Mucosa of gallbladder (tissue), 1 donor: ENCODE measurements at places on chromosomes 7 and 10. TPM values are rescaled to one million over a fixed set of nuclear protein-coding genes. Genes with fewer than 3 reads are reported as not detected.
A peak's percentile ranks its signal among the peaks of the same experiment; 100 is the strongest.

The THSD7A gene
- 15.0 TPM for total RNA-seq

The BLNK gene
- 43.9 TPM for total RNA-seq

The PDK4 gene
- total RNA-seq, result 64.2 TPM

The SORCS3 gene
- total RNA-seq, result 0.17 TPM

The STAG3 gene
- total RNA-seq, result 3.6 TPM

The NEURL1 gene
- total RNA-seq, result 4.9 TPM

DNA sequence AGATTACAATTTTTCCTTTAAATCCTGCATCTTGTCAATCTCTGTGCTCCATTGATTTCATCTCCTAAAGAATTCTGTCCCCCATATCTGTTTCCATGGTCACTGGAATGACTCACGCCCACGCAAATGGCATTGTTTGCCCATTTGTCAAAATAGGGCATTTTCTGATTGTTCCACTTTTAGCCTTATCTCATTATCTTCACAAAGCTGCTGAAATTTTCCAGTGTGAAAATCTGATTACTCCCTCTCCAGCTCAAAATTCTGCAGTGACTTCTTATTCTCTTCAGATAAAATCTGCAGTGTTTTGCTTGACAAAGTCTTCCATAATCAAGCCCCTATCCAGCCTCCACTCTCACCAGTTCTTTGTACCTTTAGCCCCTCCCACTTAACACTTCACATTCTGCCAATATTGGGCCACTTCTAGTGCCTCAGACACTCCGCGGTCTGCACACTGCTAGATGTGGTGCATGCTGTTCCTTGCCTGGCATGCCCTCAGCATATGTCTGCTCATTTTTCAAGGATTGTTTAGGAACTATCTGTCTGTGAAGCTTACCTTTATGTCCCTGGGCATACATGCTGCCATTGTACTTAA lies 33.9 kb upstream of the CTTNBP2 start:
- DNase-seq, result no peak

DNA sequence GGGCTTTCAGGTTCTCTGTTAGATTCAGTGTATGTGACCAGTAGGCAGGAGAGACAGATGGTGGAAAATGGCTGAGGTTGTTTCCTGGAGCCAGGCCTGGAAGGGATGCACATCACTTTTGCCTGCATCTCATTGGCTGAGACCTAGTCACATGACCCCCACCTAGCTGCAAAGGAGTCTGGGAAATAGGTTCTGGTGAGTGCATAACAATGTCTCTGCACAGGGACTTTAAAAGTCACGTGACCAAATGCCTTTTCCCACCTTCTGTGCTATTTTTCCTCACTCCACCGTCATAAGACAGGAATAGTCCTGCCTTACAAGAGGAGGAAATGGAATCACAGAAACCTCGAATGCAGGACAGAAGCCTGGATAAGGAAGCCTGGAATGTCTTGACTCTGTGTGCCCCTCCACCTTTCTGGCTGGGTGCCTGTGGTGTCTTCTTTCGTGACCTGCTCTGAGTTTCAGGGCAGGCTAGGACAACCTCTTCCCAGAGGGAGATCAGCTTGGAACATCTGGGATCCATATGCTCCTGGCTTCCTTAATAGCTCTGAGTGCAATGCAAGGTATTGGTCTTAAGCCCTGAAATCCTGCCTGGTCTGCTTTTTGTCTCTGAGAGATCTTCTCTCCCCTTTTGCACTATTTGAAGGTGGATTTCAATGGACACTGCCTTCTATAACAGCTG lies 139.9 kb upstream of the ZNF438 start:
- no peak for DNase-seq

GRCh38 chr10:70328967-70329366 lies 45.2 kb upstream of the NPFFR1 start:
- DNase-seq, result no peak

DNA sequence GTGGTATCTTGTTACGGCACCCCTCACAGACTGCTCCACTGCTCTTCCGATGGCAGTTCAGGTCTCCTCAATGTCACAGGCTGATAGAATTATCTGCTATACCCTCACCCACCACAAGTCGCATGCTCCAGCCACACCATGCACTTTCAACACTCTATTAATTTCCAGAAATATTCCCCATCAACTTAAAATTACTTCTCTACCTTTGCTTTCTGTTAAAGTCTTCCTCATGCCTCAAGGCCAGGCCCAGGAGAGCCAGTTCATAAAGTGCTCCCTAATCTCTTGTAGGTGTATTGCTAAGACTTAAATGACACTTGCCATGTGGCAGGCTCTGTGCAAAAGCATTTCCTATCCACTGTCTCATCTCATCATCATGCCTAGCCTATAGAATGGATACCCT lies 105.9 kb upstream of the ARID5B start:
- DNase-seq, result no peak

GRCh38 chr10:35447693-35448407 lies 111.5 kb downstream of the CCNY start:
- peak; percentile 39 for DNase-seq

DNA sequence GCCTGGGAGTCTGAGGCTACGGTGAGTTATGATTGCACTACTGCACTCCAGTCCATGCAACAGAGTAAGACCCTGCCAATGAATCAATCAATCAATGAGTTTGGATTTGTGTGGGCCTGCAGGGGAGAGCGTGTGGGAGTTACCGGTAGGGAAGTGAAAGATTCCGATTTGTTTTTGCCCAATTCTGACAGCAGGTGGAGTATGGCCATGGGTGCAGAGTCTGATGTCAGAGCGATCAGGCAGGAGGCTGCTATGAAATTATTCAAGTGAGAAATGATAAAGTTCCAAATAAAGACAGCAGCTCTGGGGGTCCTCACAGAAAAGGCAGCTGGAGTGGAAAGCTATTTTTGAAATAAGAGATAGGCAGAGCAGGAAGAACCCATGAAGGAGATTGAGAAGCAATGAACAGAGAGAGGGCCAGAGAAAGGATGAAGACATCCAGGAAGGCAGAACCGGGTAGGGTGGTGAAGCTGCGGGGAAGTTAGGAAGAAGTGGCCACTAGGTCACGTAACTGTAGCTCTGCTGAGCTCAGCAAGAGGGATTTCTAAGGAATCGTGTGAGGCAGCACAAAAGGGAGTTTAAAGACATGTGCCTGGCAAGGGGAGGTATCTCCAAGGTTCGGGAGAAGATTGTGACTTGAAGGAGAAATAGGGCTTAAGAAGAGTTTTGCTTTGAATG lies 93.7 kb upstream of the NMT2 start:
- DNase-seq, result peak; percentile 31

GRCh38 chr7:17773289-17773626 lies 167.0 kb downstream of the SNX13 start:
- no peak for DNase-seq

- no peak for DNase-seq
Observed at GRCh38 chr7:80279760-80280159, 145.1 kb downstream of the GNAI1 start.

GRCh38 chr10:47331491-47331890 lies 9.2 kb downstream of the GDF2 start:
- no peak for DNase-seq

- no peak for DNase-seq
Observed at GRCh38 chr7:158275711-158276413, 311.8 kb downstream of the PTPRN2 start.

GRCh38 chr7:98378210-98378819 lies 22.6 kb downstream of the BAIAP2L1 start:
- DNase-seq, result no peak

DNA sequence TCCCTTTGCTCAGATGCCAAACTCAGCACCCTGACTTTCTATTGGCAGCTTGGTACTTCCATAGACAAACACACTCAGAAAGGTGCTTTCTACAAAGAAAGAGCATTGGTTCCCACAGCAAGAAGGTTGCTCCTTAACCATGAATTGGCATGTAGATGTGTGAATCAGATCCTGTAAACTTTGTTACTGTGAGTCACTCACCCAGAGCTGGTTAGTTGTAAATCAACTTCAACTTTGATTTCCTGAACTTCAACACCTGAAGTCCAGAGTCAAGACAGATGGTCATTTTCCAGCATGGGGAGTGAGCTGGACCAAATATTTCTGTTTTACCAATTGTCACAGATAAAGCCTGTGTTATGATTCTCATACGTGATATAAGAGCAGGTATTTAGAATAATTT lies 797.2 kb downstream of the TNS3 start:
- DNase-seq, result no peak

DNA sequence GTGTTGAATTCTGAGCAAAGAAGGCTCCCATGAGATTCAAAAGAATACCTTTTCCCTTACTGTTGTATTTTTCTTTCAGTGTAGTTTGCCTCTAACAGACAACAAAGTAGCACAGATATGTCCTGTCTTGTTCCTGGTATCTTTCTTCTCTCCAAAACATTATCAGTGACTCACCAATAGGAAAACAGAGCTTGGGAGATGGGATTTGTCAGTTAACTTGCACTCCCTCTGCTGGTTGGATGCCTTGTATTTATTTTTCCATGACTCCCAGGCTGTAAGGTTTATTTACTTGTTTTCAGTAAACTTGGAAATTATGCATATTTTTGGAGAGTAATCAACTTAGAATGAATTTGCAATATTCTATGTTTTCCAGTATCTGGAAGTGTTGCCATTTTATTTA lies 129.7 kb downstream of the SAMD9 start:
- DNase-seq, result no peak

- DNase-seq, result no peak
Observed at GRCh38 chr10:354901-355617, 219.8 kb downstream of the ZMYND11 start.

- no peak for DNase-seq
Observed at GRCh38 chr10:44460416-44460815, 75.5 kb upstream of the CXCL12 start.

DNA sequence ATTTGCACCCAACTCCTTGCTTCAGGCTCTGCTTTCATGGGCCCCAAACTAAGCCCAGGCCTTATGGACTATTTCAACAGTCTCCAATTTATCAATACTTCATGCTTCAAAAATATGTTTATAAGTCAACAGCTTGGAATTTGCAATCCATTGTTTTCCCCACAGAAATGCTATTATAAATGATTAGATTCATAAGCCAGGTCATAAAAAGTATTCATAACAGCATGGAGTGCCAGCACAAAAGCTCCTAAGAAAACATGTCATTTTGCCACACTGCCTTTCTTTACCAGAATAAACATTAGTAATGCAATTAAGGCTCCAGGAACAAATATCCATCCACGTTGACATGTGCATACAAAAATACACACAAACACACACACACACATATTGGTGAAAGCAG lies 30.1 kb downstream of the OSBPL3 start:
- no peak for DNase-seq
